Activated CD4-positive, alpha-beta T cell treated with anti-CD3 and anti-CD28 coated beads, Interleukin-2, amount 50 U/mL, for 4 hours (primary cell): ENCODE measurements at places on chromosomes 16 and 17.

- no peak for DNase-seq
Observed at GRCh38 chr16:52077607-52078006, 469.3 kb downstream of the TOX3 start.

GRCh38 chr17:38709864-38710603 lies 5.0 kb downstream of the MLLT6 start:
- DNase-seq: no peak

GRCh38 chr16:83554096-83554495 lies 253.7 kb upstream of the HSBP1 start:
- DNase-seq: no peak

GRCh38 chr16:11133344-11133943 lies 122.6 kb downstream of the SOCS1 start:
- DNase-seq: no peak

GRCh38 chr16:70375636-70376611 lies 29.2 kb downstream of the DDX19A start:
- DNase-seq: no peak

DNA sequence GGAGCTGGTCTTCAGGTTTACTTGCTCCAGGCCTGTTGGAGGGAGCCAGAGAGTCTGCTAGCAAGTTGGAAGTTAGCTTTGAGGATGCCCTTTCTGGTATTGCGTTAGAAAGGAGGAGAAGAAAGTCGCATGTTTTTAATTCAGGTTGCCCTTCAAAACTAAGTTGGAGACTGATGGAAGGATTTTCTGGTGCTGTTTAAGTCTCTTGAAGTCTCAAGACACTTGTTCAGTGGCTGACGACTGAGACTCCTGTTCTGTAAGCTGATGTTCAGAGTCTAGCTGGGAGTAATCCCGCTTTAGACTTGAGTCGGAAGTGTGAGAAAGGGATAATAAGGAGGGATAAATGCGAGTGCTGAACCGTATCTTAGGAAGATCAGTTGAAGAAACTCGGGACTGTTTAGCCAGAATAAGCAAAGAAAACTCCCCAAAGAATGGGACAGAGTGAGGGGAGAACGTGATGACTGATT lies 740 bp downstream of the AATF start:
- no peak for DNase-seq

- no peak for DNase-seq
Observed at GRCh38 chr17:38877130-38877851, 7.4 kb downstream of the LASP1 start.

DNA sequence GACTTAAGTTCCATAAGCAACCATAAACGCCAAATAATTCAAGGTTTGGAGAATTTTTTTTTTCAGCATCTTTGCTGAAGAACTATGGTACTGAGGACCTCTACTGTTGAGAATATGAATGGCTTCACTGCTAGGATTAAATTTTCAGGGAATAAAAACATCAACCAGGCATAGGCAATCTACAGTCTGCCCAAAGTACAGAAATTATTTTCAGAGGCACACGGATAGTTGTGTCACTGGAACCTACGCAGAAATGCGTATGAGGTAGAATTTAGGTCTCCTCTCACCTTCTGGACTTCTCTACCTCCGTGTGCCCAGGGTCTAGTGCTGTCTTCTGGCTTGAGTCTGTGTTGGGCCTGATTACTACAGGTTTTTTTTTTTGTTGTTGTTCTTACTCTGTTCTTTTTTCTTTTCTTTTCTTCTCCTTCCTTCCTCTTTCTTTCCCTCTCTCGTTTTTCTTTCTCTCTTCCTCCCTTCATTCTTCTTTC lies 39.7 kb downstream of the NACA2 start:
- no peak for DNase-seq

GRCh38 chr16:5557448-5557847 lies 459.9 kb upstream of the EEF2KMT start:
- no peak for DNase-seq

DNA sequence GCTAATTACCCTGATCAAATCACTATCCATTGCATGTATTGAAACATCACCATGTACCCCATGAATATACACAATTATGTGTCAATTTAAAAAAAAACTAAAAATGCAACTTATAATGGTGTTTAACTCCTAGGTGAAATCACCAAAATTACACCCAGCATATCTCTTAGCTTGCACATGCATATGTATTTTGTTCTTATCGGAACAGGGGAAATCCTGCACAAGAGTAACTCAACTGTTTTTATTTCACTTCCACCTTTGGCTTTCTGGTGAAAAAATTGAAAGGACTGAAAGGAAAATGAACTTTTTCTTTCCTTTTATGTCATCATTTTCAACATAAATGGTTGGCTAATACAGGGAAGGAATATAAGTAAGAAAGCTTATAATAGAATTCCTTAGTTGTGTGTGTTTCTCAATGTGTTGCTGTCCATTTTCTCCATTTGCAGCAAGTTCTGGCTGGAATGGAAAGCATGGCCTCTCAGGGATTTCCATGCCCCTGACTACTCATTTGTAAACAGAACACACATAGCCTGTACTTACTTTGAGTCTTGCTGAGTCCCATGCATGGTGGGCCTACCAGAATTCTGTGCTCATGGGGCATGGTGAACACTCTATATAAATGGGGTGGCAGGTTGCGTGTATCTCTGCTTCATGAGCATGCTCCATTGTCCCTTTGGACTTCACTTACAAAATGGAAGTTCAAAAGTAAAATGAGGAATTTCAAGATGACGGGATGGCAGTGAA lies 462.0 kb downstream of the HS3ST3B1 start:
- no peak for DNase-seq

GRCh38 chr17:33233811-33234177 lies 59.3 kb downstream of the ASIC2 start:
- DNase-seq: no peak

GRCh38 chr17:51765282-51766135 lies 393.0 kb downstream of the CA10 start:
- DNase-seq: no peak

DNA sequence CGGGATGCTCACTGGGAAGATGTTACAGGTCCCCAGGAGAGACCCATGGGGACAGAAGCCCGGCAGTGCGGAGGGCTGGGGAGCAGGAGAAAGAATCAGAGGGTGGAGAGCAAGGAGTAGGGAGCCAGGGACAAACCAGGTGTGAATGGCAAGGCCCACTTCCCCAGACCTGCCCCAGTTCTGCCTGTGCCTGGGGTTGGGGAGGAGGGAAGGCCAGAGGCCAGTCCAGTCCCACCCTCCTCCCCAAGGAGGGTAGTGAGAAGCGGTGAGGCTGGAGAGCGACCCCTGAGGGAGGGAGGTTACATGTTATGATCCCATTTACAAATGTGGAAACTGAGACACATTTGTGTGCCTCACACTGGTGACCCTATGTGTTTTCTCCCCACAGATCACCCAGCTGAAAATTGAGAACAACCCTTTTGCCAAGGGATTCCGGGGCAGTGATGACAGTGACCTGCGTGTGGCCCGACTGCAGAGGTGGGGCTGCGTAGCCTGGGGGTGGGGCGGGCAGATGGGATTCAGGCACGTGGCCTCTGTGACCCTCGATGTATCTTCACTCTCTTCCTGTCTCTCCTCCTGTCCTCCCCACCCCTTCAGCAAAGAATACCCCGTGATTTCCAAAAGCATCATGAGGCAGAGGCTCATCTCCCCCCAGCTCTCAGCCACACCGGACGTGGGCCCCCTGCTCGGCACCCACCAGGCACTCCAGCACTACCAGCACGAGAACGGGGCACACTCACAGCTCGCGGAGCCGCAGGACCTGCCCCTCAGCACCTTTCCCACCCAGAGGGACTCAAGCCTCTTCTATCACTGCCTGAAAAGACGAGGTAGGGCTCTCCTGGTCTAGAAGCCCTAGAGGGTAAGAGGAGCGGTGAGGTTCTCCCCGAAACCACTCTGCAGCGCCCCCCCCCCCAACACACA lies 27.5 kb downstream of the TBX4 start:
- no peak for DNase-seq

- DNase-seq: no peak
Observed at GRCh38 chr17:2027528-2028233, 2.3 kb upstream of the DPH1 start.

DNA sequence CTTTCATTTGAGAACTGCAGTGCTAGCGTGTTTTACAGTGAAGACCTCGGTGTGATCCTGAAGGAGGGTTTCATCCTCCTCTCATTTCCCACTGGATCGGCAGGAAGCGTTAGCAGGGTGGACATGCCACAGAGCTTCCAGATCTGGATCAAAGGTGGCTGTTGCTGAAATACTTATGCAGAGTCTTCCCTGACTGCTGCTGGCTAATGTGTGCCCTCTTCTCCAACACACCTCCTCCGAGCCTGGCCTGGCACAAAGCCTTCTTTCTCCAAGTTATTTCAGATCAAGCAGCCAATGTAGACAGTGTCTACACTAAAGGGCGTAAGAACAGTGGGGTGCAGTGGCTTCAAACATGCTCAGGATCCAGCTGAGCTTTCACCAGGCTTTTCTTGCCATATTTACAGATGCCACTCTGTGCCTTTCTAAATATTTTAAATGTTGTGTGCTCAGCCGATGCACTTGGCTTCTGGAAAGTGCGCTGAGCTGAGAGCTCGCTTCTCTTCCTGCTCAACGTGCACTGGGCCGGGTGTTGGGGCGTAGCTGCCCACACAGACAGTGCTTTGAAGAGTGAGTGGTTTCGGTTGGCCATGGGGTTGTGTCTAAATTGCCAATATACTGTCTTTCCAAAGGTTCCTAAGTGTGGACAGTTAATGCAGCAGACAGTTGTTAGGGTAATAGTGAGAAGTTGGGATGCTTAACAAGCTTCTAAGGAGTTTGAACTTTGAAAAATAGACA lies 2.1 kb downstream of the ZNF750 start:
- DNase-seq: no peak

DNA sequence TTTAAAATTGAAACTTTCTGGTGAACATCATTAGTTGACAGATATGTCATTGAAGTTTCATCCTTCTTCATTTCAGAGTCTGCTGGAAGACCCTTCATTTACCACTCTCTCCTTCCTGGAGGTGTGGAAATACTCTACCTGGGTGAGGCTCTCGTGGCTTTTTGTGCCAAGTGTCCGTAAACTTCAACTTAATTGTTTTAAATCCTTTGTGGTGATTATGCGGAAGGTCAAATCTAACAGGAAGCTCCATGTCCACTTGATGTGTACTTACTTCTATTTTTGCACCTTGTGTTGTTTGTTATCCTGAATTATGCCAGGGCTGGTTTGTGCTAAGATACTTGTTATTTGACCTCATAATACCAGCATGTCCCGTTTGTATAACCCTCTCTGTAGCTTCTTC lies 129.2 kb downstream of the WWOX start:
- DNase-seq: no peak

DNA sequence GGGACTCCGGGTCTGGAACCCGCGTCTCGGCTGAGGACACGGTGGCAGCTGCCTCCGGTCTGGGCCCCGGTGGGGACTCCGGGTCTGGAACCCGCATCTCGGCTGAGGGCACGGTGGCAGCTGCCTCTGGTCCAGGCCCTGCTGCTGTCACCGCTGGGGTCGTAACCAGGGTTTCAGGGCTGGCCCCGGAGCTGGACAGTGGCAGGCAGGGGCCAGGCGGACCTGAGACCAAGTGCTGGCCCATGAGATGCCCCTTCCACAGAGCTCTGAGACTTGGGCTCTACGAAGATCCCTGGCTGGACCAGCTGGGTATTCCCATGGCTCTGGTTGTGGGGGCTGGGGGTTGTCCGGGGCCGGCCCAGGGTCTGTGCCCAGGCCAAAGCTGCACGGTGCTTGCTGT lies 3.8 kb downstream of the RPUSD1 start:
- DNase-seq: no peak

- DNase-seq: no peak
Observed at GRCh38 chr16:77777745-77778144, 10.6 kb upstream of the VAT1L start.

- DNase-seq: no peak
Observed at GRCh38 chr17:48247603-48248002, 140.0 kb downstream of the SNX11 start.

DNA sequence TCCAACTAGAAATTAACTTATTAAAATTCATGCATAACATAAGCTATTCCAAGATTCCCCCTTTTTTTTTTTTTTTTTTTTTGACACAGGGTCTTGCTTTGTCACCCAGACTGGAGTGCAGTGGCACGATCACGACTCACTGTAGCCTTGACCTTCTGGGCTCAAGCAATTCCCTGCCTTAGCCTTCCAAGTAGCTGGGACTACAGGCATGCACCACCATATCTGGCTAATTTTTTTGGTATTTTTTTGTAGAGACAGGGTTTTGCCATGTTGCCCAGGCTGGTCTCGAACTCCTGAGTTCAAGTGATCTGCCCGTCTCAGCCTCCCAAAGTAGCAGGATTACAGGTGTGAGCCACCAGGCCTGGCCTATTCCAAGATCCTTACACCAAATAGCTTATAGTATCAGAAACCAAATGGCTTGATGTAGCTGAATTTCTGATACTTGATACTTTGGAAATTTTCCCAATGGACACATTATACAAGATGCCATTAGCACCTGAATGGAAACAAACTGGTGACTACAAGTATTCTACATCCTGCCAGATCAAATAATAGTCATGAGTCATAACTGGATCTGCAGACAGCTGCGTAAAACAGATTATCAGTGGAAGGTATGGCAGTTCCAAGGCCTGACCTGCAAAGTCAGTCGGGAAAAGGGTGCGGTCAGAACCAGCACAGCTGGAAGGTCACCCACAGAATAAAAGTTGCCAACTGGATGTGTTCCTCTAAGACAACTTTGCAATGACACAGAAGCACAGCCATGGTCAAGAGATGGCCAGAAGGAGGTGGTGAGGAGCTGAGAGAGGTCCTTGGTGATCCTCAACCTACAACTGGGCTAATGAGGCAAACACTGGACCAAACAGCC lies 14.5 kb downstream of the TUBG1 start:
- DNase-seq: no peak

GRCh38 chr16:85205747-85206471 lies 93.6 kb upstream of the CIBAR2 start:
- DNase-seq: no peak

- no peak for DNase-seq
Observed at GRCh38 chr17:50564916-50565315, 4.4 kb downstream of the CACNA1G start.

DNA sequence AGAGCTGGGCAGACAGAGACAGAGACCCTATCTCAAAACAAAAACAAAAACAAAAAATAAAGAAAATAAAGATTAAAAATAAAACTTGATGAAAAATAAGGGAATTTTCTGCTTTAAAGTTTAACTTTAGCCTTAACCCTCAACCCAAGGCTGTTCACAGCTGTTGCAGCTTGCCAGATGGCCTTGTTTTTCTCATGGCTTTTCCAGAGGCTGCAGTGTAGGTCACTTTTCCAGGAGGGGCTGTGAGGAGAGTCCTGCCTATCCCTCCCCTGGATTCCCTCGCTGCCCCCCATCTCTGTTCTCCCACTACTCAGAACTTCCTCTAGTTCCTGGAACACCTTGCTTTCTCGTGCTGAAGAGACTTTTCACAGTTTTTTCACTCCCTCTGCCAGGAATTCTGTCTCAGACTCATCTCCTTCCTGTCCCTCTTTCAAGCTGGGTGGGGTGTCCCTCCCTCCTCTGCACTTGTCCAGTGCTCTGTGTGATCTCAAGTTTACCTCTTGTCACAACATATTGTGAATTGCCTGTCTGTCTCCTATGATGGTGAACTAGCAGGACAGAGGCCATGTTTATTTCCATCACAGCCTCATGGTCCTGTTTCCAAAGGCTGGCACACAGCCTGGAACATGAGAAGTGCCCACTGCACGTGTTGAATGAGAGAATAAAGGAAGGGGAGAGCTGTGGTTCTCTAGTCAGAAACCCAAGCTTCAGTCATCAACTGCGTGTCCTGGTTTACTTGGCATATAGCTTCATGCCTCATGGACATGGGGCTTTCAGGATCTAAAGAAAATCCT lies 69.9 kb upstream of the MSI2 start:
- no peak for DNase-seq
